ENCODE measurements at places on chromosomes 5 and 9. TPM values are rescaled to one million over a fixed set of nuclear protein-coding genes. Genes with fewer than 3 reads are reported as not detected.

WNT8A gene
- total RNA-seq: not detected

GABRA1 gene
- total RNA-seq: 289 TPM

ADAMTS12 gene
- 0.14 TPM for total RNA-seq

FGD3 gene
- 3.6 TPM for total RNA-seq

S1PR3 gene
- 5.7 TPM for total RNA-seq

GBGT1 gene
- total RNA-seq: 12.3 TPM

DROSHA gene
- 99.2 TPM for total RNA-seq

C5orf58 gene
- total RNA-seq: not detected

CCDC187 gene
- not detected for total RNA-seq

ARID3C gene
- total RNA-seq: 0.37 TPM

TUT7 gene
- total RNA-seq: 29.3 TPM

LCN1 gene
- not detected for total RNA-seq

PCDHAC2 gene
- 35.8 TPM for total RNA-seq

ALDH1B1 gene
- 14.3 TPM for total RNA-seq

HAPLN1 gene
- 3.8 TPM for total RNA-seq

OTP gene
- not detected for total RNA-seq

RIGI gene
- total RNA-seq: 7.7 TPM

TAS2R1 gene
- not detected for total RNA-seq

ZNF354C gene
- total RNA-seq: 6.3 TPM

ACTL7A gene
- not detected for total RNA-seq

SPINK4 gene
- total RNA-seq: not detected

ELAVL2 gene
- 86.5 TPM for total RNA-seq

SEMA5A gene
- 13.7 TPM for total RNA-seq

SIGMAR1 gene
- 30.4 TPM for total RNA-seq

WDR70 gene
- 33.8 TPM for total RNA-seq

MAMDC2 gene
- total RNA-seq: 3.8 TPM

TTC39B gene
- 23.8 TPM for total RNA-seq

CRB2 gene
- total RNA-seq: 33.5 TPM

BTNL9 gene
- 27.3 TPM for total RNA-seq

PLPP7 gene
- total RNA-seq: 24.9 TPM

DDX4 gene
- not detected for total RNA-seq

GPX8 gene
- 1.6 TPM for total RNA-seq

KLHL3 gene
- total RNA-seq: 45.9 TPM

FUT7 gene
- 0.33 TPM for total RNA-seq

EPB41L4B gene
- total RNA-seq: 27.6 TPM

PDE8B gene
- total RNA-seq: 47.1 TPM

PRSS3 gene
- total RNA-seq: 43.3 TPM

LMNB1 gene
- total RNA-seq: 10.0 TPM

GABRB2 gene
- 268 TPM for total RNA-seq

IL31RA gene
- not detected for total RNA-seq
